Foreskin keratinocyte (primary cell): ENCODE measurements at places on chromosomes 12 and 14.

DNA sequence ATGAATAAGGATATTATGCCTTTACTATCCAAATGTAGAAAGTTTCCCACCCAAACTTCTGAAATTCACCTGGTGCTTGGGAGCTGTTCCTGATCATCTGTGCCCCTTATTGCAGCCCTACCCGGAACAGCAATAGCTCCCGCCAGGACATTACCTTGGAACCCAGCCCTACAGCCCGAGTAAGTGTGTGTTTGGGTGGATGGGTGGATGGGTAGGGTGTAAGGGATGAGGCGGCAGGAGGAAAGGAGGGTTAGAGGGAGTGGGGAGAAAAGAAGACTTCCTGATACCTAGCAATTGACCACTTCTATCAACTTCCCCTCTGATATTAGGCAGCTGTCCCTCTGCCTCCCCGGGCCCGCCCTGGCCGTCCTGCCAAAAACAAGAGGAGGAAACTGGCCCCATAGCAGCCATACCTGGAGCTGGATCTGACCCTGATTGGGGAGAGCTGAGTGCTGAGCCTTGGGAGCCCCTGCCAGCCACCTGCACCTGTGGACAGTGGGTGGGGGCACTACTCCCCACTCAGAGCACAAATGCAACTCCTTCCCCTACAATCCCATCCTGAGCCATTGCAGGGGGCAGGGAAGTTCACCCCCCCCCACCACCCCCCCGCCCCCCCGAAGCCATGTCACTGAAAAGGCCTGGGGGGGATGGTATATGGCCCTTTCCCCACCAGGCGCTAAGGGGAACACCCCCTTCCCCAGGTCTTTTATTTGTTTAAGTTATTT, 6.4 kb downstream of the MBD6 start:
- no peak for DNase-seq

DNA sequence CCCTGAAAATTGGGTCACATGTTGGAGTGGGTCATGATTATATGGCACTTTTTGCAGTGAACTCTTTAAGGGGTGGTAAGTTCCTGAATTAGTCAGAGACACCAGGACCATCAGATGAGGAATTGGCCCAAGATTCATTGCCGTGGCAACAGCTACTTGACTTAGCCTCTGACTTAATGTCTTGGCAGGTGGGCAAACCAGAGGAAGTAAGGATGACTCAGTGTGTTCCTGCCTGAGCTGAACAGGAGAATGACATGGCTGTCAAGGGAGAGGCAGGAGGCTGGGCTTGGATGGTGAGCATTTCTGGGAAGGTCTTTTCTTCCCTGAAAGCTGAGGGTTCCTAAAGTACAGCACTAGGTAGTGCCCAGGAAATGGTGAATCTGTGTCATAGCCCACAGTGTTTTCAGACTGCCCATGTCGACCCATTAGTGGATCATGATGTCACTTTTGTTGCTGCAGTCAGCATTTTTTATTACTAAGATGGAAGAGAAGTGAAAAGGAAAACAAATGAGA, 170.1 kb upstream of the PWP1 start:
- peak; percentile 98 for DNase-seq

GRCh38 chr12:21526721-21527345, 737 bp downstream of the SPX start:
- DNase-seq, result no peak

- DNase-seq, result no peak
These were observed 86.7 kb downstream of the B4GALNT3 start for GRCh38 chr12:546265-546919.

GRCh38 chr12:130952171-130952954, 1.3 kb upstream of the ADGRD1 start:
- DNase-seq, result no peak

DNA sequence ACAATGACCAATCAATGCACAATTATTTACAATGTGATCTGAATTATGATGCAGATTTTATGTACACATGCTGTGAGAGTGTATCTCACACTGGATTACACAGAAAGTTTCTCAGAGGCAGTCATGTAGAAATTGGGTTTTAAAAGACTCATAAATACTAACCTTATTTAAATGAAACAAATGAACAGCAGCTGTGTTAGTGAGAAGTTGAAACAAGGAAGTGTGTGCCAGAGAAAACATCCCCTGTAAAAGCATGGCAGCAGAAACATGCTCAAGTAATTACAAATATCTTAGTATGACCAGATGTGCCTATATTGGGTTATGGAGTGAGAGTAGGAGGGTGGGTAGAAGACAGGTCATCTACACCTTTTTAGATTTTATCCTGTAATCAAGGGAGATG, 723.7 kb downstream of the C12orf50 start:
- no peak for DNase-seq
